Activated T-cell treated with anti-CD3 and anti-CD28 coated beads, Interleukin-2, amount 50 U/mL, for 72 hours (primary cell): ENCODE measurements at places on chromosomes 5 and 9. TPM values are rescaled to one million over a fixed set of nuclear protein-coding genes. Genes with fewer than 3 reads are reported as not detected.

TEX48 gene
- 1.4 TPM for total RNA-seq

DNA sequence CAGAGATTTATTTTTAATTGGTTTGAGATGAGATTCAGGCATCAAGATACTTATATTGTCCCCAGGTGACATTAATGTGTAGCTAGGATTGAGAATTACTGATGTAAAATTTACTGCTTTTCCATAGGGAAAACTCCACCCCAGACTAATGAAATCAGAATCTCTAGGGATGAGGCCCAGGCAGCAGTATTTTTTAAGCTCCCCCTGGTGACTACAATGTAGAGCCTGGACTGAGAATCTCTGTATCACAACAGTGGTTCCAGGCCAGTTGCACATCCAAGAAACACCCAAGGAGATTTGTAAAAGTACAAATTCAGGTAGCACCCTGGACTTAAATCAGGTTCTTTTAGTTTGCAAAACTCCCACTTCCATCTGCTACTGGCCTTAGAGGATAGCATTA is 185.7 kb downstream of the MARCHF11 start:
- H3K4me3 ChIP-seq, result no peak overlapping the region
- no peak overlapping the region for H3K27ac ChIP-seq
- DNase-seq, result no peak
- no peaks in the 10 kb centered on the region for H3K36me3 ChIP-seq

DNA sequence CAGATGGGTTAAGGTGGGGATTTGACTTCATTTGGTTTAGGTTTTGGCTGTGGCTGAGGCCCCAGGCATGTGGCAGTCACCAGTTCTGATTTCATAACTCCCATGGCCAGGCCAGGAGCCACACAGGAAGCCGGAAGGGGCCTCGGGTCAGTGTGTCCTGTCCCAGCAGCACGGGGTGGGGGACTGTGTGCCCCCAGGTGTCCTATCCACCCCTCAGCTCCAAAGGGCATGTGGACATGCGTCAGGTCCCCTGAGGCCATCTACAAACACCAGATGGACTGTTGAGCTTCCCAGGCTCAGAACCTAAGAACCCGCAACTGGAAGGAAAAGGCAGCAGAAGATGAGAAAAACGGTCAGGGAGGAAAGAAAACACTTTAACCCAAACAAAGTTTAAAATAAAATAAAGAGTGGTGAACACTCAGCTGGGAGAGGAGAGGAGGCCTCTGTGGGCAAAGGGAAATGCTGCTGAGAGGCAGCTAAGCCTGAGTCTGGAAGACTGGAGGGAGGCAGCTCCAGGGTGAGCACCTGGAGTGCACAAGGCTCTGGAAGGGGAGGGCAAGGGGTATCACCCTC is 260.8 kb downstream of the AUH start:
- H3K4me1 ChIP-seq, result peaks cover 86% of the 10 kb centered on the region
- H3K27ac ChIP-seq, result peak overlapping the region; percentile 98
- H3K4me3 ChIP-seq, result peak overlapping the region; percentile 93
- H3K27me3 ChIP-seq, result no peaks in the 10 kb centered on the region
- DNase-seq, result peak; percentile 48
- H3K36me3 ChIP-seq, result peaks cover 18% of the 10 kb centered on the region

DNA sequence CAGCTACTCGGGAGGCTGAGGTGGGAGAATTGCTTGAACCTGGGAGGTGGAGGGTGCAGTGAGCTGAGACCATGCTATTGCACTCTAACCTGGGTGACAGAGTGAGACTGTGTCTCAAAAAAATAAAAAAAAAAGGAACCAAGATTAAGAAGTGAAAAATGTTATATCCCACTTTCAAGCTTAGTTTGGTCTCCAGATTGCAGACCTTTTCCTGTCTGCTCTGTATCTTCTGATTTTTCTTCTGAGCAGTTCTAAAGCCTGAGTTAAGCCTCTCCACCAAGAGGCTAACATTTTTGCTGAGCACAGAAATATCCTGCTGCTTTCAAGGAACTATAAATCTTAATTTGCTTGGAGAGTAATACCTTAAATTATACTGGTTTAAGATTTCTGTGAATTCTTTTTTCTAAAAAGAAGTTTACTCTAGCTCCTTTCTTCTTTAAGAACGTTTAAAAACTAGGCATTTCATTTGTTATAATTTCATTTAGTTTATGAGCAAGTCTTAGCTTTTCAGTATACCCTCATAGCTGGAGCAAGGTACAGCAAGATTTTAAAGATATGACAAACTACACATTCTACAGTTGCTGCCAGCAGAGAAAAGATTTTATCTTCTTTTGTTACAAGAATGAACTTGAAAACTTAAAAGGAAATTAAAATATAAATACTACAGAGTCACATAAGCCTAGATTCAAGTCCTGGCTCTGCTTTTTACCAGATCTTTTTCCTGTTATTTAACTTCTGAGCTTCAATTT is 55.0 kb downstream of the GARNL3 start:
- H3K4me3 ChIP-seq, result no peak overlapping the region
- no peak for DNase-seq
- peaks cover 15% of the 10 kb centered on the region for H3K4me1 ChIP-seq
- peaks cover 34% of the 10 kb centered on the region for H3K27me3 ChIP-seq
- H3K27ac ChIP-seq, result no peak overlapping the region

- H3K4me1 ChIP-seq, result peaks cover 54% of the 10 kb centered on the region
- DNase-seq, result no peak
- no peaks in the 10 kb centered on the region for H3K27me3 ChIP-seq
- peak overlapping the region; percentile 83 for H3K27ac ChIP-seq
These were observed 189.4 kb downstream of the AUH start for GRCh38 chr9:91172329-91172728.
